ENCODE measurements at places on chromosomes 3 and 15.
A peak's percentile ranks its signal among the peaks of the same experiment; 100 is the strongest.

GRCh38 chr3:43770426-43771103, 79.8 kb downstream of the ABHD5 start:
- peak; percentile 31 for DNase-seq

GRCh38 chr3:179794355-179794754, 141.5 kb downstream of the USP13 start:
- no peak for DNase-seq

GRCh38 chr3:73086071-73086494, 24.6 kb downstream of the EBLN2 start:
- no peak for DNase-seq

DNA sequence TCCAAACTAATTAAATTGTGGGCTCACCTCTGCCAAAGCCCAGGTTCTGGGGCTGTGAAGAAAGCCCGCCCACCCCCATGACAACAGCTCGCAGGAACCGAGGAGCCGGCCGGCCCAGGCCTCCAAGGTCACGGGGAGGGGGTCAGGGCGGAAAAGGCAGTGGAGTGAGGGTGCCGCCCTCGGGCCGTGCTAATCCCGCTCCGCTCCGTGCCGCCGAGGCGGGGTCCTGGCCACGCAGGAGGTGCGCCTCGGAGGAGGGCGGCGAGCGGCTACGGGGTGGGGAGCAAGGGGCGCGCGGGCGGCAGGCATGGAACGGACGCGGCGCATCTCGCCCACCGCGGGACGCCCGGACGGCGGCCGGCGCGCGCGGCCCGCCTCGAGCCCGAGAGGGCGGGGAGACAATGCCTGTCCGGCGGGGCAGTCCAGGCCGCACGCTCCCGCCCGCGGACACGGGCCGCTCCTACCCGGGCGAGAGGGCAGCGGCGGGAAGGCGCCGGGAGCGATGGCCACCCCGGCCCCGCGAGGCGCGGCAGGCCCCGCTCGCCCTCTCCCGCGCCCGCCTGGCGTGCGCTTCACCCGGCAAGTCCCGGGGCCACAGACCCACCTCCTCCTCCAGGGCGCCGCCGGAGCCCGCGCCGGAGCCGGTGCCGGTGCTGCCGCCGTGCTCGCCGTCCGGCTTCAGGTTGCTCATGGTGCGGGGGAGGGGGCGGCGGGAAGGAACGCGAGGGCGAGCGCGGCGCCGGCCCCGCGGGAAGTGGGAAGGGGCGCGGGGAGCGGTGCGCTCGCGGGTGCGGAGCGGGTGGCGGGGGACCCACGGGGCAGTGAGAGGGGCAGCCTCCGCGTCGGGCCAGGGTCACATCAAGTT, 528 bp downstream of the RBPMS2 start:
- DNase-seq: no peak

- DNase-seq: no peak
Measured at GRCh38 chr3:67509471-67510075, 144.8 kb downstream of the SUCLG2 start.

- no peak for DNase-seq
Measured at GRCh38 chr3:192174283-192174682, 553.1 kb downstream of the FGF12 start.

GRCh38 chr15:61195116-61196002, 33.7 kb downstream of the RORA start:
- no peak for DNase-seq

DNA sequence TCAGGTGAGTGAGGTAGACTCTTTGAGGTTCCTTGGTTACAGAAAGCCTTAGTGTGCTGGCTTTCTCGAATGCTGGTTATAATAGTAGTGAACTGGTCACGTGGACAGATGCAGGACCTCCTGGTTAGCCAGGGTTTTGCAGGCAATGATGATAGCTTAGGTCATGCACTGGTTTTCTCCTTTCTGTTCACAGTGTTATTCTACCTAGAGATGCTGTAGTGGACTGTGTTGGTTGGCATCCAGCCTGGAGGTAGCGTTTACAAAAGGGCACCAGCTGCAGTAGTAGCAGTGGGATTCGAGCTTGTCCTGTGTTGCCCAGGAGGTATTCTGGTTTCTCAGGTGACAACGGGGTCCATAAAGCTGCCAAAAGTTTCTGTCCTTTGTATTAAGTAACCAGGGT, 27.0 kb downstream of the PCCB start:
- no peak for DNase-seq

GRCh38 chr3:111617912-111618601, 22.9 kb upstream of the ZBED2 start:
- DNase-seq: no peak

DNA sequence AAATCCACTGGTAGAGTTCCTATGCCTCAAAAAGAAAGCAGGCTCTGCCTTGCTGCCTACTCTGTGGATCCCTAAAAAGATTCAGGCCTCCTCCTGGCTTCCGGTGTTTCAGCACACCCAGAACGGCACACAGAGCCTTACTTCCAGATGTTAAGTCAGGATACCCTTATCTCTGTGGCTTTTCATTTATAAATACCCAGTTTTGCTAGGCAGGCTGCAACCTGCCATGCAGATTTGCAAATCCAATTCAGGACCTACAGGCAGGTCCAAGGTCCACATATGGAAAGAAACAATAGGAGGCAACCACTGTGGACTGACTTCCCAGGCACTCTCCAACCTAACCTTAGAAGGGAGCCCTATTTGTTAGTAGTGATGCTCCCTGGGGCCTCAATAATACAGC, 30.7 kb downstream of the EFL1 start:
- no peak for DNase-seq

- DNase-seq: no peak
Measured at GRCh38 chr3:16349986-16350596, 85.1 kb downstream of the OXNAD1 start.

DNA sequence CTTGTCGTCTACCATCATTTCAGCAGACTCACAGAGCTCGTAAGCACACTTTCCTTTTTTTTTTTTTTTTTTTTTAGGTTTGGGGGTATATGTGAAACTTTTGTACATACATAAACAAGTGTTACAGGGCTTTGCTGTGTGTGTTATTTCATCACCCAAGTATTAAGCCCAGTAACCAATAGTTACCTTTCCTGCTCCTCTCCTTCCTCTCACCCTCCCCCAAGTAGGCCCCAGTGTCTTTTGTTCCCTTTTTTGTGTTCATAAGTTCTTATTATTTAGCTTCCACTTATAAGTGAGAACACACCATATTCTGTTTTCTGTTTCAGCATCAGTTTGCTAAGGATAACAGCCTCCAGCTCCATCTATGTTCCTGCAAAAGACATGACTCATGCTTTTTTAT, 746.8 kb downstream of the GRM7 start:
- DNase-seq: no peak

DNA sequence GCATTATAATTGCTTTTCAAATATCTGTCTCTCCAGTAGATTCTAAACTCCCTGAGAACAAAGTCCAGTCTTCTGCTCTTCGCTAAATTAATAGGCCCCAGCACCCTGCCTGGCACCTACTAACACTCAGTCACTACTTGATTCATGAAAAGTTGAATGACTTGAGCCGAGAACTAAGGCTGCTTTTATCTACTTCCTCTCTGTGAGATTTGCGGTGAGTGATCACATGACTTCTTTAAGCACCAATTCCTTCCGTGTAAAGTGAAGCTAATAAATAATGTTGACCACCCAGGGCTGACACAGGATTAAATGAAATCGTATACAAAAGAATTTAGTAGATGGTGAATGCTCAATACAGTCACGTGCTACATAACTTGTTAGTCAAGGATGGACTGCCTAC, 44.6 kb upstream of the PGPEP1L start:
- DNase-seq: no peak

DNA sequence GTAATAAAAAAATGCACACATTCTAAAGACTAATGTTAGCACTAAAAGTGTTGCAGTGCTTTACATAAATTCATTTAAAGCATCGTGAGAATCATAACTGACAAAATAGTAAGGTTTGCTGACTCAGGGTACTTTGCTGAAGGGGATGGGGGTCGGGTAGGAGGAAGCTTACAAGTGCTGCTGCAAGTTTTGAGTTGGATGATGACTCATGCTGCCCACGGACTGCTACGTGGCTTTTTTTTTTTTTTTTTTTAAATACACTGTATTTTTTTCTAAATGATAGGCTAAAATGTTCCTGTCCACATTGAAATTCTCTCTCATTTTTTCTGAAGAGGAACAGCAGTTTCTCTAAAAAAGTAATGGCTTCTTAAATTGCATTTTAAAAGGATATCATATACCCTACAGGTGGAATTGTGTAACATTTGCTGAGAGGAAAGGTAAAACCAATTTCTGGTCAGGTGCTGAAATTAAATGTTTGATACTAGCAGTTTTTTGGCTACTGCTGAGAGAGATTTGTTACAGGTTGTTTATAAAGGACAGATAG, 2.2 kb downstream of the MAPK6 start:
- DNase-seq: peak; percentile 51

DNA sequence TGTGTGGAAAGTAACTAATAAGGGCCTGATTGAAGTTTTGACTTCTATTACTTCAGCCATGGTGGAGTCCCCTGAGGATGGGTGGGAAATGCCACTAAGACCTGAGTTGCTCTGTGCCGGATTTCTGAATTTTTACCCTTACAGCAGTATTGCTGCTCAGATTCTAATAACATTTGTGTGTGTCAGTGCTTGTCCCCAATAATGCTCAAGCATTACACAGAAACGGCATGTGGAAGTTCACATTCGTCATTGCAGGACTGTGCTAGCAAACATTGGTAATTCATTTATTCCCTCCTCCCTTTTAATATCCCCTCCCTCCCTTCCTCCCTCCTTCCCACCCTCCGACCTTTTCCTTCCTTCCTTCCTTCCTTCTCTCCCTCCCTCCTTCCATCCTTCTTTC, 484.5 kb upstream of the ONECUT1 start:
- DNase-seq: no peak

DNA sequence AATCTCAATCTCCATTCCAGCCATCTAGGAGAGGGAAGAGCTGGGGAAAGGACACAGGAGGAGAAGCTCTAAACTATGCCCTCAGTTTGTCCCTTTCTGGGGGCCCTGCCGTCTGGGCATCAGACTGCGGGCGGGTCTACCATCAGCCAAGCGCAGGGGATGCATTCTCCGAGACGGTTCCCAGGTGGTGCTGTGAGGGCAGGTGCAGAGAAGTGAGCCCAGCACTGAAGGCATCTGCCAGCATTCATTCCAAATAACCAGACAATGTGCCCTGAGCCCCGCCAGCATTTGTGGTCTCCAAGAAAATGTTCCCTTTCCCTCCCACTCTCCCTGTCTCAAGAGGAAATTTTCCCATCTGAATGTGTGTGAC, 265.7 kb downstream of the XXYLT1 start:
- no peak for DNase-seq

DNA sequence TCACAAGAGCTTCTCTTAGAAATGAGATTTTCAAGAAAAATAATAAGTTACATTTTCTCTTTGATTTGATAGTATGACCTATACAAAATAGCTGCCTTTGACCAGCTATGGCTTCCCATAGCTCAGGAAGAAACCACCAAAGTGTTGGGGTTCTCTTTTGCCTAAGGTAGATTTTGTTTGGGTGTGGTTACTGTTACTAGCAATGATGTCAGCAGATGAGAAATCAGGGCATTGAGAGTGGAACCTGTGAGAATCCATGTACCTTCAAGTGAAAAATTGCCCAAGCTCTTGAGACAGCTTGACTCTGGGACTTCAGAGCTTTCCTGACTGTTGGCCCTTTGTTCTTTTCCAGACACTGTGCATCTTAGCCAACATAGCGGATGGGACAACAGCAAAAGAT, 45.6 kb downstream of the NME9 start:
- no peak for DNase-seq

- DNase-seq: no peak
Measured at GRCh38 chr3:28069438-28069837, 172.0 kb upstream of the CMC1 start.

- no peak for DNase-seq
Measured at GRCh38 chr3:126340943-126341754, 16.1 kb downstream of the KLF15 start.

DNA sequence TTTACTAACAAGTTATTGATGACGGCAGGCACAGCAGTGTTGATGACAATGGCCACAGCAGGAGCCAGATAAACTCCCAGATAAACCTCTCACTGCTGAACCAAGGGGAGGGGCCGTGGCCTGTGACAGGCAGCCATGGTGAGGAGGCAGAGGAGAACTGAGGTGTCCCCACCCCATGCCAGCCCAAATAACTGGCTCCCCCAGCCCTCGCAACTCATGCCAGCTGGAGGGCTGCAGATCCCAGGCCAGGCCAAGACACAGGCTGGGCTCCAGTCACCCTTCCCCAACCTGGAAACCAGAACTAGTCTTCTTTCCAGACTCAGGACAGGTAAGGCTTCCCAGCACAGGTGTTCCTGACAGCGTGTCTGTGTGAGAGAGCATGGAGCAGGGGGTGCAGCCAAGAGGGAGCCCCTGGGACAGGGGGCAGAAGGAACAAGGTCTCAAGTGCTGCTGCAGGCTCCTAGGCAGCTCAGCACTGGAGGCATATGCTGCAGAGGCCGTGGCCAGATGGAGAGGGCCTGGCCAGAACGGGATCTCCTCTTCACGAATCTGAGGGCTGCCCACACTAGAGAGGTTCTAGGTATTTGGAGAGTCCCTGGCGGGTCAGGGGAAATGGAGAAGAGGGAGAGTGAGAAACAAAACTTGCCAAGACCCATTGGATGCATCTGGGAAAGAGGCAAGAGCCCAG, 15.9 kb downstream of the PLA2G4F start:
- no peak for DNase-seq

DNA sequence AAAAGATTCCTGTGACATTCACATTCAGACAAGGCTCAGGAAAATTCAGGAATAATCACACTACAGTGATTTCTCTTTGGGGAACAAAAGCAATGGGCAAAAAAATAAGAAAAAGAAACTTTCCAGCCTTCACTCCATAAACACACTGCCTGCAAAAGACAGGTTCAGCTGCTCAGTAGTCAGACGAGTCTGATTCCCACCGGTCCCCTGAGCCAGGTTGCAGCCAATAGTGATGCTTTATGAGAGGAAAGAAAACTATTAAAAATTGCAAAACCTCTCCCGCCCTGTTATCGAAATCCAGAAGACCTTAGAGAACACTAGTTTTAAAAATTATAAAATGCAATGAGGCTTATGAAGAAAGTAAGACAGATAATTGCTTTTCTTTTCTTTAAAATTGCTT, 8.5 kb downstream of the PLCH1 start:
- no peak for DNase-seq

DNA sequence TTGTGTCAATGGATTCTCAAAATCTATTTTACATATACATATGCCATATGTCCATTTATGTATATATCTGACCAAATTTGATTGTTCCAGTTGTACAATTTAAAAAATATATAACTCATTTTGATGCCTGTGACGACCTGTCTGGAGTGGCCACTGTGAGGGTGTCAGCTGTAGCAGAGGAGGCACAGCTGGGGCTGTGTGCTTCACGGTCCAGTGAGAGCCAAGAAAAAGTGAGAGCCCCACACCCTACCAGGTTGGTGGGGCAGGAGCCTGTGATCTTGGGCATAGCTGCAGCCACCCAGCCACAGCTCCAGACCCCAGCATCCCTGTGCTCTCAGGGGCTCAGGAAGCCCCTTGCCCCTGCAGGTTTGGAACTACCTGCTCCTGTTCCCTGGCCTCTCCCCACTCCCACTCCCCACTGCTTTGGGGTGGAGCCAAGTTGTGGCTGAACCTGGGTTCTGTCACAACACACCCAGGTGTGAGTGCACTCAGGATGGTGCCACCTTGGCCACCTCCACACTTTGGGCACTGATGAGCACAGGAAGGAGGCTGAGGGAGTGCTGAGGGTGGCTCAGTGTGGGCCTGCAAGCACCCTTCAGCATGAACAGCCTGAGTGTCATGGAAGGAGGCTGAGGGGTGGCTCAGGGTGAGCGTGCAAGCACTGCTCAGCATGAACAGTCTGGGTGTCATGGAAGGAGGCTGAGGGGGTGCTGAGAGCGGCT, 161.1 kb upstream of the ROBO1 start:
- no peak for DNase-seq

GRCh38 chr3:68986496-68987208, 26.8 kb downstream of the EOGT start:
- DNase-seq: no peak

Data from effector memory CD4-positive, alpha-beta T cell (primary cell).